ENCODE measurements at places on chromosomes 11 and 22.

DNA sequence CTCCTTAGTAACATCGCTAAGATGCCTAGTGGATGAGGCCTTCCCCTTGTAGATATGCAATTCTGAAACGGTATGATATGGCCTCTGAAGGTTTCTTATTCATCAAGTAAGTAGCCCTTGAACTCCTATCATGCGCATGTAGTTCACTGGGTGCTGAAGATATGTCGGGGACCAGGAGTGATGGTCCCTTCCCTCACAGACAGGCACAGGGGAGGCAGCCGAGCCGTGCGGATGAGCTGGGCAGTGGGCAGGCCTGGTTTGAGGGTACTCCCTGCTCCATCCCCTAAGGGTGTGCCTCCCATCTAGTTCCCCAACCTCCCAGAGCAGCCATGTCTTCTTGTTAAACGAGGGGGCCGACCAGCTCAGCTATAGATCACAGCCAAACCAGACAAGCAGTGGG lies 40.1 kb downstream of the TP53I11 start:
- DNase-seq, result no peak

GRCh38 chr11:69003301-69003865 lies 9.7 kb downstream of the MRGPRF start:
- DNase-seq, result no peak

DNA sequence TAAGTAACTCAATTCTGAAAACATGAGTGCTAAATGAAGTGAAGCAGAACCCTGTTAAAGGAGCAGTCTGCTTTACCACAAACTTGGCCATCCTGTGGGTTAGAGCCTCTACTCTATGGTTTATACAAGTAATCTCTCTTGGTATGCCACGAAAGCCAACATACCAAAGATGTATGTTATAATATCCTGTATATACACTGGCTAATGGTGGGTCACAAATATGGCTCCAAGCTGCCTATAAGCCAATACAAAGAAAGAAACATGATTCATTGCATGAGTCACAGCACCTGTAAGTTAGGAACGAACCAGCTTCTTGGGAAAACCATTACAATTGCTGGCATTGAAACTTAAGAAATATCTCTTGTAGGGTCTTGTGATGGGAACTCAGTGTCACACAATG lies 16.1 kb downstream of the XRRA1 start:
- DNase-seq, result no peak

GRCh38 chr11:26580929-26581328 lies 8.9 kb upstream of the MUC15 start:
- no peak for DNase-seq

- DNase-seq, result no peak
These were observed 16.7 kb upstream of the MYEOV start for GRCh38 chr11:69277074-69277809.

- no peak for DNase-seq
These were observed 38.3 kb downstream of the TBX1 start for GRCh38 chr22:19798891-19799293.

- peak; percentile 43 for DNase-seq
These were observed 26.7 kb downstream of the RRP8 start for GRCh38 chr11:6576471-6577373.

DNA sequence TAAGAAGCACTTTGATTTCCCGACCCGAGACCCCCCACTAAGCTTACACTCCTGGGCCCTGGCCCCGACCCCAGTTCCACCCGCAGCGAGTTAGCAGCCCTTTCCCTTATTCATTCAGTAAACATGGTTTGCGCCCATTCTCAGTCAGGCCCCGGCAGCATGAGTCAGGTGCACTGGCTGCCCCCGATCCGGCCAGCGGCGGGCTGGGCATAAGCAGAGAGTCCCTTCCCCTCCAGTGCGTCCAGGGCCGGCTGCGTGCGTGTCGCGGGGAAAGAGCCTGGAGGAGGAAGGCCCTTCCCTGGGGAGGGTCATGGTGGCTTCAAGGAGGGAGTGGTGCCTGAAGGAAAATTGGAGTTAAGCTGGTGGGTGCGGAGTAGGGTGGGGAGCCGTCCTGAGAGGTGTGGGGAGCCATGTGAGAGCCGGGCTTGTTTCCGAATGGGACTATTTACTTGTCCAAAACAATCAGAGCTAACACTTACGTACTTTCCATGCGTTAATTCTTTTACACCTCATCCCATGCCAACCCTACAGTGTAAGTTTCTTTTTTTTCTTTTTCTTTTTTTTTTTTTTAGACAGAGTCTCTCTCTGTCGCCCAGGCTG lies 657 bp downstream of the IGHMBP2 start:
- DNase-seq, result peak; percentile 33
